Ovary (tissue), 10 donors: ENCODE measurements at places on chromosomes 12 and 14.

DNA sequence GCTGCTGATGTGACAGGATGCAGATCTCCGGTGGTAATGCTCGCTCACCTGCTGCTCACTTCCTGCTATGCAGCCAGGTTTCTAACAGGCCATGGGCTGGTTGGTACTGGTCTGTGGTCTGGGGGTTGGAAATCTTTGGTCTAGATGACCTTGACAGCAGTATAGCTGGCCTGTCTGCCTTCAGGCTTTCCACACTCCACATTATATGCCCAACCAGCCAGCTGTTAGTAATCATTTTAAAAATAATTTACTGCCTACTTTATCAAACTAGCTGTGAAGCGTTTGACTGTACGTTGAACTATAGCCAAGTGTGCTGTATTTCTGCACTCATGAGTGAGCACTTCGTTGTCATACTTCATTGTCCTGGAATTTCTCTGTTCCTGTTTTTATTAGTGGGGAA lies 424.0 kb upstream of the GARIN6 start:
- H3K4me3 ChIP-seq: no peak overlapping the region
- no peaks in the 10 kb centered on the region for H3K4me1 ChIP-seq
- no peaks in the 10 kb centered on the region for H3K36me3 ChIP-seq
- no peak for DNase-seq
- no peak overlapping the region for H3K27ac ChIP-seq
- H3K27me3 ChIP-seq: no peaks in the 10 kb centered on the region

GRCh38 chr12:28869197-28869596 lies 279.9 kb upstream of the FAR2 start:
- H3K27me3 ChIP-seq: no peaks in the 10 kb centered on the region
- H3K4me1 ChIP-seq: no peaks in the 10 kb centered on the region
- DNase-seq: no peak
- H3K4me3 ChIP-seq: no peak overlapping the region
- H3K36me3 ChIP-seq: no peaks in the 10 kb centered on the region
- no peak overlapping the region for H3K27ac ChIP-seq

GRCh38 chr14:76644855-76645518 lies 116.3 kb upstream of the VASH1 start:
- H3K4me3 ChIP-seq: no peak overlapping the region
- no peak for DNase-seq
- no peaks in the 10 kb centered on the region for H3K4me1 ChIP-seq
- no peak overlapping the region for H3K27ac ChIP-seq

- no peaks in the 10 kb centered on the region for H3K36me3 ChIP-seq
- H3K27me3 ChIP-seq: no peaks in the 10 kb centered on the region
- H3K4me3 ChIP-seq: no peak overlapping the region
- peaks cover 2% of the 10 kb centered on the region for H3K4me1 ChIP-seq
- no peak for DNase-seq
These were observed 30.3 kb downstream of the ANO6 start for GRCh38 chr12:45246236-45246635.

GRCh38 chr12:131030472-131031328 lies 77.0 kb downstream of the ADGRD1 start:
- no peak overlapping the region for H3K4me3 ChIP-seq
- no peak for DNase-seq
- H3K27me3 ChIP-seq: no peaks in the 10 kb centered on the region
- no peak overlapping the region for H3K27ac ChIP-seq
- H3K36me3 ChIP-seq: no peaks in the 10 kb centered on the region
- H3K4me1 ChIP-seq: no peaks in the 10 kb centered on the region

- no peak for DNase-seq
- H3K27me3 ChIP-seq: no peaks in the 10 kb centered on the region
- H3K4me3 ChIP-seq: no peak overlapping the region
- no peaks in the 10 kb centered on the region for H3K36me3 ChIP-seq
- H3K4me1 ChIP-seq: no peaks in the 10 kb centered on the region
- no peak overlapping the region for H3K27ac ChIP-seq
These were observed 483.3 kb downstream of the VRK1 start for GRCh38 chr14:97280526-97280925.

- no peak for DNase-seq
- H3K27ac ChIP-seq: no peak overlapping the region
- no peaks in the 10 kb centered on the region for H3K36me3 ChIP-seq
- no peaks in the 10 kb centered on the region for H3K27me3 ChIP-seq
- no peak overlapping the region for H3K4me3 ChIP-seq
- no peaks in the 10 kb centered on the region for H3K4me1 ChIP-seq
These were observed 354.3 kb downstream of the CEP128 start for GRCh38 chr14:80587096-80587724.
